T-cell (primary cell): ENCODE measurements at places on chromosomes 2 and 18. TPM values are rescaled to one million over a fixed set of nuclear protein-coding genes. Genes with fewer than 3 reads are reported as not detected.

GRCh38 chr2:235165631-235166030 is 213.8 kb downstream of the SH3BP4 start:
- DNase-seq: no peak

Gene LGALSL
- total RNA-seq: 1.0 TPM

Gene C2orf66
- total RNA-seq: not detected

Gene KHK
- total RNA-seq: 9.1 TPM

Gene MC2R
- not detected for total RNA-seq
